ENCODE measurements at places on chromosomes 3 and 15.

DNA sequence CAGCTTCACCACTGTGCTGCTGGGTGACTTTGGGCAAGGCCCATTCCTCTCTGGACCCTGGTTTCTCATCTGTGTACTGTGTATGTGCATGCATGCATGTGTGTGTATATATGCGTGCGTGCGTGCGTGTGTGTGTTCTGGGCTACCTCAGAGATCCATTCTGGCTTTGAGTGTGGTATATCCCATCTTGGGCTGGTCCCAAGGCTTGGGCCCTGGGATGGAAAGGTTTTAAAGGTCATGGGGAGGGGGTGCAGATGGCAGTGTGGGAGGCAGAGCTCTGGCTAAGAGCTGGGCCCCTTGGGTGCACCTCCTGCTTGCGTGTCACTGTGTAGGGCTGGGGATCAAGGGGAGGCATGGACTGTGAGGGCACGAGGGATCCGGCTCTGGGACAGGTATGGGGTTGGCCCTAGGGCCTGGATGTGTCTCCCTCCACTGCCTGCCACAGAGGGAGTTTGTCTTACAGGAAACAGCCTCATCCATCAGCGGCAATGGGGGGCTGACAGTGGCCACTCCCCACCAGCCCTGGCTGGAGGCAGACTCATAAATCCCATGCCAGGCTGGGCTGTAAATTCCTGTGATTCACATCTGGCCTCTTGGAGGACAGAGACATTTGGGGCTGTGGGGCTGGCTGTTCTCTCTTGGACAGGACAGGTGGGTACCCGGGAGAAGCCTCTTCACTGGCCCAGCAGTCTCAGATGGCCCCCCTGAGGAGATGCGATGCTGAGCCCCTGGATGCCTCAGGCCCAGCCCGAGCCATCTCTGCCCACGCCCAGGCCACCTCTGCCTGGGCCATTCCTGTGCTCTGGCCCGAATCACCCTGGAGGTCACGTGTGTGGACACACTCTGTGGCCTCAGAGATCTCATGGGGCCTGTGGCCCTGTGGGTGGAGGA lies 21.4 kb upstream of the CSPG4 start:
- DNase-seq: no peak

- DNase-seq: peak; percentile 22
Measured at GRCh38 chr15:38474155-38474757, 20.3 kb downstream of the FAM98B start.

- DNase-seq: no peak
Measured at GRCh38 chr3:9770276-9770812, 597 bp upstream of the CAMK1 start.

- no peak for DNase-seq
Measured at GRCh38 chr15:70382762-70383458, 285.2 kb upstream of the TLE3 start.

DNA sequence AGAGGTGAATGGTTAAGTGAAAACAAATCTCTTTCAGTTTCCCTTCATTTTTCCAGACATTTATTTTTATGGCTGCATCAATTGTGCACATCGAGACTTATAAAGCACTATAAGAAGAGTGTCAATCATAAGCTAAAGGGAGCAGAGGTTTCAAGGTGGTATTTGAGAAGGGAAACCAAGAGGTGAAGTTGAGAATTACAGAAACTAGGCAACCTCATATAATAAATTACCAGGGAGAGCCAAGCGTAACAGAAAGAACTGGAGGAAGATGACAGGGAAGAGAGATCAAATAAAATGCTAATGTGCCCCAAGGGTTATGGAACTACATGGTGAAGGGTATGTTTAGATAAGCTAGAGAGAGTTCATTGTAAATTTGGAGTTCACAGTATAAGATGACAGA lies 6.3 kb upstream of the CCDC54 start:
- no peak for DNase-seq

DNA sequence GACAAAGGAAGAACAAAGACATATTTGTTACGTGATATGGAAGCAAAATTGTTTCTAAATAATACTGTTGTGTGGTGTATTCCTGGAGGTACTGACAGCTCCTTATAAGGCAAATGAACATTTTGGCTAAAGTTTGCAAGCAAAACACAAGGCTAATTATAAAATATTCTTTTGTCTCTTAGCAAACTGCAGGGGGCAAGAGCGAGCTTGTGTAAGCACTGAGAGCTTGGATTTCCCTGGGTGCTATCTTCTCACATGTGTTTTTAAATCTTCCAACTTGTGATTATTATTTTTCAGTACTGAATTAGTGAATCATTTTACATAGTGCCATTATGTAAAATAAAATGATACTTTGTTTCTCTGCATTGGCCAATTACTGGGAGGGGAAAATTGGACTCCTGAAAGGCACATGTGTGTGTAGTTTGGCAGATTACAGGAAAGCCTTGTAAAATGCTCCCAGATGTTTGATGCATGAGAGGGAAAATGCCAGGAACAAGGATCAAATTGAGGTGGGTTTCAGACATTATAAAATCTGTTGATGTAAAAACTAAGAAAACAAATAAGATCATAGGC lies 611.5 kb downstream of the AGBL1 start:
- DNase-seq: no peak

DNA sequence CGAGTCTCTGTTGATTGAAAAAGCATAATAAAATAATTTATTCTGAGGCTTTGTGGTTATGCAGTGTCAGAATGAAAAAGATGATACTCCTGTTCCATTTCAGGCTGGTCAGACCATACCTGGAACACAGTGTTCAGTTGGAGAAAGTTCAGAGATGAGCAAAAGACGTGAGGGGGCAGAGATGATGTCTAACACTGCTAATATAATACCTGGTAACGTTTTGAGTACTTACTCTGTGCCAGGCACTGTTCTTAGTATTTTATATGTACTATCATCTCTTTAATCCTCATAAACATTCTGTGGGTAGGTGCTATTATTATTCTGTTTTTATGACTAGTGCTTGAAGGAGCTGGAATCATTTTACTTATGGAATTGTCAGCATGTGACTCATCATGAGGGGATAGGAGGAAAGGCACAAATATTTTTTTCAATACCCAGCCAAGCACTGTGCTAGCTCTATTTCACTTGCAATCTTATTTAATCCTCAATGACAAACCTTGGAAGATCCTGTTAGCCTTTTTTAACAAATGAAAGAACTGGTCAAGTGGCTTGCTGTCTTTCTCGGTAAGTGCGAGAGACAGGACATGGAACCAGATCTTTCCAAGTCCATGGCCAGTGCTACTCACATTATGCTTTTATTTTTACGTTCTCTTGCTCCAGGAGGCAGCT lies 31.8 kb downstream of the IQGAP1 start:
- DNase-seq: no peak

DNA sequence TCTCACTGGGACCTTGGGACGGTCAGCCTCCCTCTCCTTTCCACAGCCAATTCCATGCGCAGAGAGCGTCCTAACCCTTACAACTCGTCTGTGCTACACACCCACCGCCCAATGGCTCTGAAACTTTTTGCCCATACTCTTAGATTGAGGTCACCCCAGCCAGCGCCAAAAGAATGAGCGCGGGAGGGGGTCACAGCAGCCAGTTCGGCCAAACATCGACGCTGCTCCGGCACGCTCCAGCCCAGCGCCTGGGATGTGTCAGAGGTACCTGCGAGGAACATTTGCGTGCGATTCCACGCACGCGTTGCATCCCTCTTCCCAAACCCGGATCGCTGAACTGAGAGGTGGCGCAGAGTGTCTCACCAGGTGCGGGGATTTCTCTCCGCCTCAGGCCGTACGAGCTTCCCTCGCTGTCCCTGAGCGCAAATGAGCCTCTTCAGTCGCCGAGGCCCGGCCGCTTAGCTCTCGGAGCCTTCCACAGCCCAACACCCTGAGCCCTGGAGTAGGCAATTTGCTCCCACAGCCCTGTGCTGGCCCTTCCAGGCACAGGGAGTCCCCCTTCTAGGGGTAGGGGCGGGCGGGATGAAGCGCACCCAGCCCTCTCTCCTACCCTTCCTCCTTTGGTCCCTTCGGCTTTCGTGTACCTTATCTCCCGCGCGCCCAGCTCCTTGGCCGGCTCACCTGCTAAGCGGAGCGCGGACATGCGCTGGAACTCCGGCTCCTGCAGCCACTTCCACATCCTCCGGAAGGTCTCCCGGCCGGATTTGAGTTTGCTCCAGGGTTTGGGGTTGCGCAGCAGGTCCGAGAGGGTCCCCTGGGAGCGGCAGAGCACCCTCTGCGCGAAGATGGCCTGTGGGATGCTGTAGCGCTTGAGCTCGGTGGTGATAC lies 1.8 kb downstream of the ONECUT1 start:
- DNase-seq: no peak

GRCh38 chr3:125203731-125204130 lies 8.8 kb downstream of the SLC12A8 start:
- no peak for DNase-seq

DNA sequence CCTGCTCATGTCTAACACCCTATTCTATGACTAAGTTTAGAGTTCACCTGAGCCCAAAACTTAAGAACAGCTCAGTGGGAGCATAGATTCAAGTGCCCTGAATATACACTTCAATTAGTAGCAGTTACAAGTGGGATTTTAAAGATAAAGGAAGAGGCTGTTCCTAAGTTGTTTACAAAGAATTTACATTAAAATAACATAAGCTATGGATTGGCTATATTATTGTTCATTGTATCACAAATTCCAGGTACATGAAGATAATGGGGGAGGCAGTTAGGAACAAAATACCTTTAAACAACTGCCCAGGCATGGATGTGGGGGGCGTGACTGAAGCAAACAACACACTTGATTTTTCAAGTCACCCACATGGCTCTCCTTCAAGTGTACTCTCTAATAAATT lies 52.7 kb downstream of the ROPN1B start:
- no peak for DNase-seq

DNA sequence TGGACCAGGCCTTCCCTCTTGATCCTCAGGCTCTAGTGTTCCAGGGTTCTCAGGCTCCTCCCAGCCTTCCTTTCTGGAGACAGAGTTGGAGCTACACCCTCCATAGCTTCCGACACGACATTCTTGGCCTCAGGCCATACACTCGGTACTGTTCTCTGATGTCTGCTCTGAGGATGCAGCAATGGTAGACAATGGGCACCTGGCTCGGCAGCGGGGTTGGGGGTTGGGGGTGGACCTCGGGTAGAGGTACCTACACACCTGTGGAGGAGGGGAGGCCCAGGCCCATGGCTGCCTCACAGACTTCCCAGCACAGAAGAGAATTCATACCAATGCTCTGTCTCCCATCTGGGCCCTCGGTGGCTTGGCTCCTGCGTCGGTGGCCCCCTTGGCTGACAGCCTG lies 21.4 kb downstream of the CCDC13 start:
- DNase-seq: no peak

- no peak for DNase-seq
Measured at GRCh38 chr3:146035366-146035765, 125.6 kb downstream of the PLOD2 start.

DNA sequence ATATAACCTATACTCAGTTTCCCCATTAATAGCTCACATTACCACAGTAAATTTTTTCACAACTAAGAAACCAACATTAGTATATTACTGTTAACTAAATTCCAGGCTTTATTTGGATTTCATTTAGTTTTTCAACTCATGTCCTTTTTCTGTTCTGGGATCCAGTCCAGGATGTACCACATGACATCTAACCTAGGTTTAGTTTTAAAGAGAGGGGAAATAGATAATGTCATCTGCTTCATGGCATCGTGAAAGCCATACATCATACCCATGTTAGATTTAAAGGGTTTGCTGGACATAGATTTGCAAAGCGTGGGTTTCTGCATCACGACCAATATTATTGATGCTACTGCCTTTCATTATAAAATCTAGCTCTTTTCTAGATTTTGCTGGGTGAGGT lies 33.2 kb upstream of the RPP14 start:
- no peak for DNase-seq

- no peak for DNase-seq
Measured at GRCh38 chr15:65413760-65414144, 9.0 kb downstream of the IGDCC4 start.

GRCh38 chr15:50764461-50765194 lies 878 bp downstream of the SPPL2A start:
- DNase-seq: no peak

DNA sequence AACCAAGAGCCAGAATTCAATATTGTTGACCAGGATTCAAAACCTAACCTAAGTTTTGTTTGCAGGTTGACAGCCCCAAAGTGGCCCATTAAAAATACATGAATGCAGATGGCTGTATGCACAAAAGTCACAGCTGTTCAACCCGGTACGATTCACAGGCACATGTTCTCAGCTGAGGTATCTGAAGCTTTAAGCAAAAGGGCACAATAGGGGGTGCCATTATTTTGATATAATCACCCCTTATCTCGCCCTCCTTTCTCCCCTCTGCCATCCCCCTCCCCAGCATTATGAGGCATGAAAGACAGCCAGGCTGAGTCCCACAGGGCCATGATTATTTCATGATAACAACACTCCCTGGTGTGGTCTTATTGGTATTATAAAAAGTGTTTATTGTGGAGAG lies 264.9 kb downstream of the EBLN2 start:
- no peak for DNase-seq

DNA sequence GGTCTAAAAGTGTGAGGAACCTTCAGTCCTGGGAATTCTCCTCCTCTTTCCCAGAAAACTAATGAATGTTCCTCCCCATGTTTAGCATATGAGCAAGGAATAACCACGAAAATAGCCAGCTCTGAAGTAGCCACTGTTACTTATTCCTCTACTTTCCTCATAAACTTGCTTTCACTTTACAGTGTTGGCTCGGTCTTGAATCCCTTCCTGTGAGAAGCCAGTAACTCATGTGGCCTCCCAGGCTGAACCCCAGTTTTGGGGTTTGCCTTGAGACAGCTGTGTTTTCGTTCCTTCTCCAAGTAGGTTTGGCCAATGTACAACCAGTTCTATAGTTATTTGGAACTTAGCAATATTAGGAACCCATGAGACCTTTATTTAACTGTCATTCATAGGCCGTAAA lies 195.0 kb downstream of the CNTN6 start:
- DNase-seq: no peak

All from activated CD8-positive, alpha-beta memory T cell treated with anti-CD3 and anti-CD28 coated beads, Interleukin-2, amount 50 U/mL, for 4 hours (primary cell).